ENCODE measurements at places on chromosomes 12 and 14.

- DNase-seq = no peak
Observed at GRCh38 chr14:25039933-25040332, 10.0 kb downstream of the STXBP6 start.

DNA sequence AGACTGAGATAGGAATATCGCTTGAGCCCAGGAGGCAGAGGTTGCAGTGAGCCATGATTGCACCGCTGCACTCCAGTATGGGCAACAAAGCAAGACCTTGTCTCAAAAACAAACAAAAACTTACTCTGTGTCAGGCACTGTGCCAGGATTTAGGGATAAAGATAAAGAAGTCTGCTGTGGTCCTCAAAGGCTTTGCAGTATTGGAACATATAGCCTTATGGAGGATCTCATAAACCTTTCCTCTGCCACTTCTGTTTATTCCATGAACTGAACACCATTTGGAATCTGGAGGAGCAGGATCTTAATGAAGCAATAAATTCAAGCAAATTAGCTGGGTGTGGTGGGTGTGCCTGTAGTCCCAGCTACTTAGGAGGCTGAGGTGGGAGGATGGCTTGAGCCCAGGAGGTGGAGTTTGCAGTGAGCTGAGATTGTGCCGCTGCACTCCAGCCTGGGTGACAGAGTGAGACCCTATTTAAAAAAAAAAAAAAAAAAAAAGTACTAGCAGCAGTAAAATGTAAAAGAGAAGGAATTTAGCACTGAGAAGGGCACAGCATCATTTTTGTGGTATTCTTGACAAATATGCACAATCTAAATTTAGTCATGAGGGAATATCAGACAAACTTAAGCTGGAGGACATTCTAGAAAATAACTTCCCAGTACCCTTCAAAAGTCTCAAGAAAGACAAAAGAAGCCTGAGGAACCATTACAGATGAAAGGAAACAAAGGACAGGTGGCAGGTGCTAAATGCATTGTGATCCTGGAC lies 27.1 kb downstream of the BMAL2 start:
- no peak for DNase-seq

- no peak for DNase-seq
Observed at GRCh38 chr14:54202288-54202687, 194.5 kb upstream of the CDKN3 start.

DNA sequence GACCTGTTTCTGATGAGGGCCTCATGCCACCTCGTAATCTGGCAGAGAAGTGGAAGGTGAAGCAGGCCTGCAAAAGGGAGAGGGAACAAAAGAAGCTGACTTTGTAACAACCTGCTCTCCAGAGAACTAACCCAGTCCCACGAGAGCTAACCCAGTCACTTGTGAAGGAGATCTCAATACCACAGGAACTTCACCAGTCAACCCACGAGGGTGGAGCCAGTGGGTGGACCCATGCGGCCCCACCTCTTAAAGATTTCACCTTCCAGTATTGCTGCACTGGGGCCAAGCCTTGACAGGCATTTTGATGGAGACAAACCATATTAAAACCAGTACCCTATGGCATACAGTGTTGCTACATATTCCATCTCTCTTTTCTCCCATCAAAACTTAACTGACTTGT lies 55.1 kb downstream of the SERPINA10 start:
- DNase-seq = no peak

GRCh38 chr14:61320806-61321384 lies 484 bp upstream of the PRKCH start:
- DNase-seq = no peak

GRCh38 chr12:92470608-92471021 lies 232.2 kb upstream of the PLEKHG7 start:
- DNase-seq = no peak

DNA sequence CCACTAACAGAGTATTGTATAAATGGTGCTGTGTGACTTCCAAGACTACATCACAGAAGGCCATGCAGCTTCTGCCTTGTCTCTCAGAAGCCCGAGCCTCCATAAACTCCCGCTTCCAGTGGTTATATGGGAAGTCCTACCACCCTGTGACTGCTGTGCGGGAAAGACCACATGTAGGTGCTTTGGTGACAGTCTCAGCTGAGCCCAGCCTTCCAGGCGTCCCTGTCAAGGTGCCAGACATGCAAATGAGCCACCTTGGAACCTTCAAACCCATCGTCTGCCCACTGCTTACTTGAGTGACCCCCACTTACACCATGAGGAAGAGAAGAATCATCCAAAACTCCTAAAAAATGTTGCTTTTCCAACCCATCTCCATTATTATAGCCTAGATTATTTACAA lies 123.0 kb downstream of the SLC38A1 start:
- no peak for DNase-seq

DNA sequence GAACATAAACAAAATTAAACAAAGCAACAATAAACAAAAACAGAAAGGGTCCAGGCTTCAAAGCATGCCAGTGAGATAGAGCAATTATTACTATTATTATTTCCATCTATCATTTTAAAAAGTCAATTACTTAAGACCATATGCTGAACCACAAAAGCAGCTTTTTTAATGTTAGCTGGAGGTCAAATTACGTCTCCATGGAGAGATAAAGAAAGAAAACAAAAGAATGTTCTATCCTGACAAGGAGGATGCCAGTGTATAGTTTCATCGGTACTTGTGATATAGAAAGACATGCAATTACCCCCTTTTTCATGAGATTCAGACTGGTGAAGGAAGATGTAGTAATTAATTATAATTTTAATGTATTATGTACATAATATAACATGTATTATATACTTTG lies 81.6 kb upstream of the DCN start:
- no peak for DNase-seq

DNA sequence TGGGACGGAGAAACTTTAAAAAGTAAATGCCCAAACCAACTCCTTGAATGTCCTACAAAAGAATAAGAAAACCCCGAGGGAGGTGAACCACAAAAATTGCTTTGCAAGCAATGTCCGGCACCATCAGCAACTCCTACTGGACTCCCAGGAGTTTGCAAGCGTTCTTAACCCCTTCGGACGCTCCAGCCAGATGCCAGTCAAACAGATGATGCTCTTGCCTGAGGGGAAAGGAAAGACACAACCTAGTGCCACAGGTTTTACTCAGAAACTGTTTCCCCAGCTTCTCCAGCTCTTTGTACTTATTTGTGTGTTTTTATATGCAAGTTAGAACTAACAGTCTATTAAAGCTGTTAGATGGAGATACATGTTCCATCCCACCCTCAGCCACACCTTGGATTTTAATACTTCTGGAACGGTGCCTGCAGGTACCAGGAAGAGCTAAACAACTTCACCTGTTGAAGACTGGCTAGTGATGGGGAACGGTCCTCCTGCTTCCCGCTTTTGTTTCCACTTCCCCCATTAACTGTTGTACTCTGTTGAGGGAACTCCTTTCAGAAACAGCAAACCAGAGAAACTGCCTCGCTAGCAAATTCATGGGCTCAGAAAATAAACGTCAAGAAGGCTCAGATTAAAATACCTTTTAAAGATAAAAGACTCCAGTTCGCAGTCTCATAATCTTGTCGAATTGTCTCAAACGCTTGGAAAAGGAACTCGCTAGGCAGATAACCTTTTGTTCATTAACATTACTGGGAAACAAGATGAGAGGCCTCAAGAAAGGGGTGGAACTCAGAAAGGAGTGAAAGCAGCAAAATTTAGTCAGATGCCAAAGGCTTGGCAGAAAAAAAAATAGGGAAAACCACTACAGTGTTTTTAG lies 1.1 kb upstream of the FERMT2 start:
- DNase-seq = peak; percentile 61

DNA sequence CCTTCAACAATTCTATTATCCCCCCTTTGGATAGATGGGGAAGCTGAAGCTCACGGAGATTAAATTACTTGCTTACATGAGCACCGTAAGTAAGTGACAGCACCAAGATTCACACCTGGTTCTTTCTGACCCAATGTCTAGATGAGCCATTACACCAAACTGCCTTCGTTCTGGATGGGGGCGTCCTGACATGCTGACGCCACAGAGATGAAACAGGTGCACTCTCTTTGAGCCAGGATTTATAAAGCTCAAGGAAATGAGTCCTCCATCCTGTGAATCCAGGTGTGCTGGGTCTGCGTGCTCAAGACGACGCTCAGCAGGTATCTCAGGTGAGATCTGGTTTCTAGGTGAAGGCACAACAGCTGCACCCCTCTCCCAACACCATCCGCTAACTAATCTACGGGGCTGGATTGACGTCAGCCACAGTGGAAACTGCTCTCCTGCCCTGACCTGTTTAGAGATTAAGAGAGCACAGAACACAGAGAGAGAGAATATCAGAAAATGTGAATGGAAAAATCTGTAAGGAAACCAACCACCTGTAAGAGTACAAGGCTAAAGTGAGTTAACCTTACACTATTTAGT lies 61.6 kb downstream of the KSR2 start:
- no peak for DNase-seq

- peak; percentile 64 for DNase-seq
Observed at GRCh38 chr12:88299567-88300101, 157.5 kb downstream of the TMTC3 start.

GRCh38 chr12:116009805-116010204 lies 267.7 kb downstream of the MED13L start:
- no peak for DNase-seq

DNA sequence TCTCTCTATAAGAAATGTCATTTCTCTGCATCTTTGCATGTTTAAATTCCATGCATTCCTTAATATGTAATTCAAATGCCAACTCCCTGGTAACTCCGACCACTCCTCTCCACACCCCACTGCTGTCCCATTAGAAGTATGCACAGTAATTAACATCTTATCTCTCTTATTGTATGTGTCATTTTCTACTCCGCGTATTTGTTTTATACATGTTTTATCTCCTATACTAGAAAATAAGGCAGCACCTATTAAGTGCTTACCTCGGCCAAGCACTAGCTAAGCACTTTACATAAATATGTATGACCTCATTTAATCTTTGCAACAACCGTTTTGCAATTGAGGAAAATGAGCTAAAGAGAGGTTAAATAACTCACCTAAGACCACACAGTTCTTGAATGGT lies 469.8 kb downstream of the BCAT1 start:
- no peak for DNase-seq

GRCh38 chr14:51650716-51651387 lies 858 bp upstream of the FRMD6 start:
- DNase-seq = no peak

- DNase-seq = no peak
Observed at GRCh38 chr12:26302776-26303175, 107.4 kb downstream of the SSPN start.

GRCh38 chr14:63524537-63525155 lies 18.5 kb downstream of the PPP2R5E start:
- DNase-seq = no peak

DNA sequence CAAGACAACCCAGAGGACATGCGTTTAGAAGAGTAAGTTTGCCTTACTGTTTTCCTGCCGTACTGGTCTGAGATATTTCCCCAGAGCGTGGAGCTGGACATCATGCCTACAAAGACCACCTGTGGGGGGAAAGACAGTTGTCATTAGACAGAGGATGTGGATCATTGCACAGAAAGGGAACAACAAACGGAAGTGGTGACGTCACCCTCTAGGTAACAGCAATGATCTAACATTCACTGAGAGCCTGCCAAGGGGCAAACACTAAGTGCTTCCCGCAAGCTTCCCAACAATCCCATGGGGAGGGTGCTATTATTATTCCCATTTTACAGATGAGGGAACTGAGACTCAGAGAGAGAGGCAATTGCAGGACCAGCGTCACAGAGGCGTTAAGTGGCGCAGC lies 48.5 kb downstream of the SVOP start:
- no peak for DNase-seq

GRCh38 chr14:104110491-104111209 lies 25.1 kb downstream of the ASPG start:
- peak; percentile 57 for DNase-seq

DNA sequence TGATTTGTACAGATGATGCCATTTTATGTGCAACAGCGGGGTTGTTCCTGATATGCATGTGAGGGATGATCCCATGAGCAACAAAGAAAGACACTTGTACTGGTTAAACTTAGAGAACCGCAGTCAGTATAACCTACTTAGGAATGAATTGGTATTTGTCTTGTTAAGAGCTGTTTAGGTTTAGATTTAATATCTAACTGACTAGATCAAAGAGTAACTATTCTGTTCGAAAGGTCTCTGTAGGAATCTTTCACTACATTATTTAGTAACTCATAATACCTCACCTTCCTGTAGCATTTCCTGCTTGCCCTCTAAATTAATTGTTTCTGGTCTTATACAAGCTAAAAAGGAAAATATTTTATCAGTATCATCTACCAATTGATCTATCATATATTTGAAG lies 350.4 kb downstream of the TRHDE start:
- DNase-seq = no peak

DNA sequence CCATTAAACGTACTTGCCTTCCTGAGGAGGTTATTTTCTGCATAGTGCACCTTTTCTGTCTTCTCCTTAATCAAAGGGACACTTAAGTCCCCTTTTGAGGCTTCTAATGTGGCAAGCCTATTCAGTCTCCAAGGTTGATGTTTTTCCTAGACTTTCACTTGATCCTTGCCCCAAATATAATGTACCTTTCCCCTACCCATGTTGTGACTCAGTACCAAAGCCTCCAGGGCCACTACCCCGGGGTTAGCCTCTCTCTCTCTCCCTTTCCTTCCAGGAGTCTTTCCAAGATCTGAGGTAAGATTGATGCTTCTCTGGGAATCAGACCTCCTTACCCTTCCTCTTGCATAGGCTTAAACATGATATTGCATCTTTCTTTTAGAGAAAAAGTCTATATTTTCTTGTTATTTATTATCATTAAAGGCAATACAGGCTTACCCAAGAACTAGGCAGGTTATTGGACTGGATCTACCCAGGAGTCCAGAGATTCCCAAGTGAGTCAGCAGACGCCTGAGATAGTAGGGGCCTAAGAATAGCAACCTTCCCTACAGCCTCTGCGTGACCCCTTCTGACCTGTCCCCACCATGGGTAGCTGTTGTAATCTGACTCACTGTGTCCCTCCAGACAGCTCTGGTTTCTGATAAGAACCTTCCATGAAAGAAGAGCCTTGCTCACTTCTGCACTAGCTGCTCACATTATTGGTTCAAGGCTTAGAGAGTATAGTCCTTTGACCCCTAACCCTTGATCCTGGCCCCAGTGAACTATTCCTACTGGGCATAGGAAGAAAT lies 172.9 kb downstream of the ZFP36L1 start:
- peak; percentile 14 for DNase-seq

GRCh38 chr12:77102123-77102522 lies 36.8 kb upstream of the E2F7 start:
- DNase-seq = no peak

- no peak for DNase-seq
Observed at GRCh38 chr14:100150932-100151587, 8.4 kb downstream of the DEGS2 start.

GRCh38 chr12:79935624-79936345 lies 888 bp upstream of the PPP1R12A start:
- no peak for DNase-seq

GRCh38 chr12:116639765-116640164 lies 80.6 kb downstream of the MAP1LC3B2 start:
- no peak for DNase-seq
